NCI-H1105 (cell line): ENCODE measurements at places on chromosomes 16 and 17.

DNA sequence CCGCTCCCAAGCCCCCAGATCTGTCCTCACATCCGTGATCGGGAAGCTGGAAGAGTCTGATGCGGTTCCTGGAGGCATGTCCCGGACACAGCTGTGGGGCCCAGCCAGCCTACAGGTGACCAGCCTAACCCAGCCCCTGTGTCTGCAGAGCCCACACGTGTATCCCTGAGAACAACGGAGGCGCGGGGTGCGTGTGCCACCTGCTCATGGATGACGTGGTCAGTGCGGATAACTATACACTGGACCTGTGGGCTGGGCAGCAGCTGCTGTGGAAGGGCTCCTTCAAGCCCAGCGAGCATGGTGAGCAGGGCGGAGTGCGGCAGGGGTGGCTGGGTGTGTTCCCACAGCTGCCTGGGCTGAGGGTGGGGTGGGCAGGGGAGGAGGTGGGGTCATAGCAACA is 30.9 kb downstream of the IL4R start:
- no peak for DNase-seq

DNA sequence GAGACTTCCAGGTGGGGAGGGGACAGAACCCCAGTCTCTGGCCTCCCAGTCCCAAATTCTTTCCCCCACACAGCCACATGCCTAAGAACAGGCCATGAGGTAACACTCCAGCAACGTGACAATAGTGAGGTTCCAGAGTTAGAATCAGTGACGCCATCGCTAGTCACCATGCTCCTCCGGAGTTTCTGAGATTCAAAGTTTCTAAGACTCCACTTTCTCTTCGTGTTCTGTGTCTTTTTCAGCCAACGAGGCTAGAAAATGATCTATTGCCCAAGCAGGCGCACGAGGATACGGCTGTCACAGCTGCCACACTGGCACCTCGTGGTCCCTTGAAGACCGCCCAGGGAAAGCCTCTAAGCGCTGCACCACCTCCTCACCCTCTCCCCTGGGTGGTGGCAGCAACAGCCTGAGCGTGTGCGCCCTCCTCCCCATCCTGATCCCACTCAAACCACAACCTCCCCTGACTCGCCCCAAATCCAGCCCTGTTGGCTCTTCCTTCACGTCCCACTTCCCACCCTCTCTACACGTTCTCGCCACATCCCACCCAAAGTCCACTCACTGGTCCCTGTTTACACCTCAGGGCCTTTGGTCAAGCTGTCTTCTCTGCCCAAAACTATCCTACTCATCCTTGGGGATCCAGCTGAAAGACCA is 1.0 kb downstream of the MCRIP1 start:
- DNase-seq, result no peak

DNA sequence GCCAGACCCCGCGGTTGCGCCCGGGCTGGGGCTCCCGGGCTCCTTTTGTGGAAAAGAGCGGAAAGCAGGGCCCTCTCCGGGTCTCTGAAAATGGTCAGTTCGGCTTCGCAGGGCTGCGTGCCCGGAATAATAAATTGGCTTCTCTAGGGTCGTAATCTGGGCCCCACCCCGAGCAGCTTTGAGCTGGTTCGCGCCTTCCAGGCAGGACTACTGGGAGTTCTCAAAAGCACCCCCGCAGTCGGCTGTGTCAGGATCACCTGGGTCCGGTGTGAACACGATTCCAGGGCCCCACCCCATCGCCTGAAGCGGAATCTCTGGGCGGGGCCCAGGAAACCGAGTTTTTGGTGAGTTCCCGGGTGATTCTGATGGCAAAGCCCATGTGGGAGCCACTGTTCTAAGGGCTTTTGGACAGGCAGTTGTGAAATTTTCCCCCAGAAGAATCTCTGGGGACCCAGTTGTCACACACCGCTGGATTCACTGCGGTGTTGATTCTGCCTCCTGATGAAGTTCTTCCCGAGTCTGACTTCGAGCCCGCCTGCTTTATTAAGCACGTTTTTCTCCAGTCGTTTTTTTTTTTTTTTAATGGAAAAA is 77.0 kb downstream of the MRC2 start:
- DNase-seq, result no peak

DNA sequence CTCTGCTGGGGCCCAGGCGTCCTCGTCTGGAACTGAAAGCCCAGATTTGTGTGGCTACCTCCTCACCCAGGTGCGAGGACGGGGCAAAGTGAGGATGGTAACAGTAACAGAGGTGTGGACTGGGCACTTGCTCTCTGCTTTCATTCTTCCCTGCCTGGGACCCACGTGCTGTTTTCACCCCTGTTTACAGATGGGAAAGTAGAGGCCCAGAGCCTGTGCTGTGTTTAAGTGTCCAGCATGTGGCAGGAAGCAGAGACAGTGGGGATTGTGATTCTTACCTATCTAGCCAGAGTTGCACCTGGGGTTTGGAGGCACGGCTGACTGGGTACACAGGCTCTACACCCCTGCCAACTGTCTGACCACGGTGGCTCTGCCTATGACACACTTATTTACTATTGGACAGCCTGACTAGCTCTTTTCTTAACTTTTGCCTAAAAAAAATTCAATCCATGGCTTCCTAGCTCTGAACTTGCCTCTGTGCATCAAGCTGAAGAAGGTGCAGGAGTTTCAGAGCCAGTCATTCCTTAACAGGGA is 155.4 kb downstream of the CLEC16A start:
- DNase-seq, result no peak

DNA sequence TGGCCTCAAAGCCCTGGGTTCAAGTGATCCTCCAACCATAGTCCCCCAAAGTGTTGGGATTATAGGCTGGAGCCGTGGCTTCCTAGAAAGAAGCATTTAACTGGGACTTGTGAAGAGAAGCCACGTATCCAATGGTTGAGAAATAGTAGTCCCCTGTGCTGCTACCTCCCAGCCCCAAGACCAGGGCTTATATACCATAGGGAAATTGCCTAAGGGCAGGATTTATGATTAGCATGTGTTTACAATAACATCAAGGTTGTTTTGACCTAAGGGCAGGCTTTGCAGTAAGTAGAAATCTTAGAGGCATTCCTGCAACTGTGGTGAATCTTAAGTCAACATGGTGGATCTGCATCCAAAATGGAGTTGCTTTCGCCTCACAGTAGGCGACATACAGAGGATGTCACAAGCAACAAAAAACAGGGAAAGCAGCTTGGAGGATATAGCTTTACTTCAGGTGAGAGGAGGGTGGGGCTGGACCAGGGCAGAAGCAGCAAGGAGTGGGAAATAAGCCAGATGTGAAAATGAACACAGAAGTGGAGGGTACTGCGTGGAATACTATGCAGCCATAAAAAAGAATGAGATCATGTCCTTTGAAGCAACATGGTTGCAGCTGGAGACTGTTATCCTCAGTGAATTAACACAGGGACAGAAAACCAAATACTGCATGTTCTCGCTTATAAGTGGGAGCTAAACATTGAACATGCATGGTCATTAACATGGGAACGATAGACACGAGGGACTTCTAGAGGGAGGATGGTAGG is 18.7 kb upstream of the NSMCE1 start:
- no peak for DNase-seq

- DNase-seq, result no peak
Measured at GRCh38 chr17:63171428-63172393, 205.7 kb downstream of the TANC2 start.

DNA sequence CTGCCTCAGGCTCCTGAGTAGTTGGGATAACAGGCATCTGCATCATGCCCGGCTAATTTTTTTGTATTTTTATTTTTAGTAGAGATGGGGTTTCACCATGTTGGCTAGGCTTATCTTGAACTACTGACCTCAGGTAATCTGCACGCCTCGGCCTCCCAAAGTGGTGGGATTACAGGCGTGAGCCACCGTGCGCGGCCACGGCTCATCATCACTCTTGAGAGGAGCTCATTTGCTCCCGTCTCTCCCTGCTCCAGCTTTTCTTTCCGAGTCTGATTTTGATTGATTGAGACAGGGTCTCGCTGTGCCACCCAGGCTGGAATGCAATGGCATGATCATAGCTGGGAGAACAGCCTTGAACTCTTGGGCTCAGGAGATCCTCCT is 12.6 kb downstream of the PGS1 start:
- DNase-seq, result no peak

GRCh38 chr17:62653002-62653825 is 25.7 kb downstream of the MRC2 start:
- peak; percentile 82 for DNase-seq

DNA sequence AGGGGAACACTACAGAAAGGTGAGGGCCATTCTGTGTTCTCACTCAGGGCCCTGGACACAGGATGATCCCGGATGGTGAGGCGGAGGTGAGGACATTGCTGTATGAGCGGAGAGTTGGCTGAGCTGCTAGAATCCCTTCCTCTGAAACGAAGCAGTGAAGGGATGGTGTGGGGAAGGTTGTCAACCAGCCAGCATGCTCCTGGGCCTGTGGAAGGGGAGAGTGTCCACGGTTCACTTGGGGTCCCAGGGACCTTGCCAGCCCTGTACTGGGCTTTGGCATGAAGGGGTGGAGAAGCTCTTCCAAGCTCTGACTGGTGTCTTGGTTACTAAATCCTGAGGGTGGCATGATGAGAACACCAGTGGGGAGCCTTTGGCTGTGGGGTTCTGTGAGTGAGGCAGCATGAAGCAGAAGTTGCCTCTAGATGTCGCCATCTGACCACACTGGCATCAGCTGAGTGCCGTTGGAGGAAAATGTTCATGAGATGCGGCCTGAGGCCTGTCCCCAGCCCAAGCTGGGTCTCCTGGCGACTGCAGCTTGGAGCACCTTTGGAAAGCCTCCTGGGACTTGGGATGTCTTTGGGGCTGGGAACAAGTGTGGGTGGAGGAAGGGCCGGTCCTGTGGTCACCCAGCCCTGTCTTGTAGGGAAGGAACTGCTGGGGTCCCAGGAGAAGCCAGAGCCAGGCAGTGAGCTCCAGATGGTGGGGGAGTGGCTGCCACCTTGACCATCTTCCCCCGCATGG is 14.8 kb downstream of the PDP2 start:
- peak; percentile 33 for DNase-seq

- DNase-seq, result no peak
Measured at GRCh38 chr16:23692190-23692837, 13.6 kb downstream of the PLK1 start.

DNA sequence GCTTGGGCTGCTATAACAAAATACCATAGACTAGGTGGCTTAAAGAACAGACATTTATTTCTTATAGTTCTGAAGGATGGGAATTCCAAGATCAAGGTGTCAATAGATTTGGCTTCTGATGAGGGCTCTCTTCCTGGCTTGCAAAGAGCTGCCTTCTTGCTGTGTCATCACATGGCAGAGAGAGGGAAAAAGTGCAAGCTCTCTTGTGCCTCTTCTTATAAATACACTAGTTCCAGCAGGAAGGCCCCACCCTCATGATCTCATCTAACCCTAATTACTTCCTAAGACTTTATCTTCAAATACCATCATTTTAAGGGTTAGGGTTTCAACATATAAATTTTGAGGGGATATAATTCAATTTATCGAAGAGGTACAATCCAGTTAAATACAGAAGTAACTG is 30.6 kb downstream of the ABCA9 start:
- no peak for DNase-seq

DNA sequence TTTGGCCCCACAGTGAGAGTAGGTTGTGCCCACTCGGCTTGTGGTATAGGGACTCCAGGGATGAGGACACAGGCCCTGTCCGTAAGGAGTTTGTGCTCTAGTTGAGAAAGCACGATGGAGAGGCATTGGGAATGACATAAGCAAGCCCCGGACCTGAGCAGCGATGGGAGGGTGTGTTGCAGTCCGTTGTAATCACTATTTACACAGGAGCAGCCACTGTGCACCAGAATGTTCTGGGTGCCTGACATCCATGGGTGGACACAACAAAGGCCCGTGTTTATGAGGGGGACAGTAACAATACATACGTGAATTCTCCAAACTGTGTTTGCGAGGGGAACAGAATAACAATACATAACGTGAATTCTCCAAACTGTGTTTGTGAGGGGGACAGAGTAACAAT is 86.8 kb downstream of the NPIPB11 start:
- DNase-seq, result no peak

GRCh38 chr17:77042476-77043231 is 98.1 kb upstream of the SEC14L1 start:
- peak; percentile 30 for DNase-seq

DNA sequence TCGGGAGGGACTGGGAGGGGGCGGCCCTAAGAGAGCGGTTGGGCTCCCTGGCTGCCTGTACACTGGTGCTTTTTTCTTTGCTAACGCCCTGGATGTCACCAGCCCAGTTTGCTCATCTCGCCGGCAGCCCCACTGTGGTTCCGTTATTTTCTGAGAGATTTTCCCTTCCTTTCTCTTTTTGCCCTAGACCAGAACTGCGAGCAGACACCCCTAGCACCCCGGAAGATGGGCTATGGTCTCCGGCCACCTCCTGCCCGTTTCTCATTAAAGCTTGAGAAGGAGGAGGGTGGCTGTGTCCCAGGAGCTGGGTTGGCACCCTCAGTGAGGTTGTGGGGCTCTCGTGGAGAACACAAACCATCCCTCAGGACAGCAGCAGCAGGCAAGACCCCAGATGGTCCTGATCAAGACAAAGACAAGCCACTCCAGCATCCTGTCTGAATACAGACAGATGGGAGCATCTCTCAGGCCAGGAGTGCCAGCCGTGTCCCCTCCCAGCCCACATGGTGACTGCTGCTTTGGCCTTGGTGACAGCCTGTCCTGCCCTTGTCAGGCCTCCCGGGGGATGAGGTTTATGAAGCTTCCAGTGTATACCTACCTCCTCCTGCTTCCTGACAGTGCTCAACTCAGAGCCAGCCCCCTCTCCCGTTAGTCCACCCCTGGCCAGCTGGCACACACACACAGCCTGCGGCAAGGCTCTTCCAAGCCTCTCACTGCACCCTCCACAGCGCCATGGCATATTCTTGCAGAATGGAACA is 77.2 kb downstream of the KCNJ12 start:
- DNase-seq, result no peak

DNA sequence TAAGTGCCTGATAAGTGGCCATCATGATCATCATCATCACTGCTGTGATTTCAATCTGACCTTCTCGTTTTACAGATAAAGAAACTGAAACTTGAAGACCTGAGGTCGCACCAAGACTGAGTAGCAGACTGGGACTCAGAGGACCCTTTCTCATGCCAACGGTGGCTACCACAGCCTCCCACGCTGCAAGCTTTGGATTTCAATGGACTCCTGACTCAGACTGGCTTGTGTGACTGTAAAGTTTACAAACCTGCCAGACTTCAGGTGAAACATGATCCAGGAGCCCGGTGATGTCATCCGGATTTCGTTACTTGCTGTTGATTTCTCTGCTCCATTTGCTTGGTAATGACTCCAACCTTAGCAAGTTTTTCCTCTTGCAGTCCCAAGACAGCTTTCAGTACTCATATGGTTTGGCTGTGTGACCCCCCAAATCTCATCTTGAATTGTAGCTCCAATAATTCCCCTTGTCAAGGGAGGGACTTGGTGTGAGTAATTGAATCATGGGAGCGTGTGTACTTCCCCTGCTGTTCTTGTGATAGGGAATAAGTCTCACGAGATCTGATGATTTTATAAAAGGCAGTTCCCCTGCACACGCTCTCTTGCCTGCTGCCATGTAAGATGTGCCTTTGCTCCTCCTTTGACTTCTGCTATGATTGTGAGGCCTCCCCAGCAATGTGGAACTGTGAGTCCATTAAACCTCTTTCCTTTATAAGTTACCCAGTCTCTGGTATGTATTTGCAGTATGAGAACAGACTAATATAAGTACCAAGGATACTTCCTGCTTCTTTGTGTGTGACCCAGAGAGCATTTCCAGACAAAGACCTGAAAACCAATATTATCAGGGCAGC is 26.7 kb upstream of the IRX6 start:
- no peak for DNase-seq

- no peak for DNase-seq
Measured at GRCh38 chr17:329784-330420, 22.7 kb downstream of the RPH3AL start.

- no peak for DNase-seq
Measured at GRCh38 chr17:9221147-9221921, 200.0 kb downstream of the NTN1 start.

- no peak for DNase-seq
Measured at GRCh38 chr16:13883276-13883675, 36.7 kb upstream of the ERCC4 start.

GRCh38 chr16:11409398-11409797 is 64.1 kb downstream of the RMI2 start:
- no peak for DNase-seq
